Vagina (tissue), 2 donors: ENCODE measurements at places on chromosomes 12 and 14.

GRCh38 chr14:73047808-73048207, 10.5 kb upstream of the RBM25 start:
- no peak for DNase-seq

GRCh38 chr12:38328306-38328895, 11.8 kb downstream of the ALG10B start:
- DNase-seq: no peak

DNA sequence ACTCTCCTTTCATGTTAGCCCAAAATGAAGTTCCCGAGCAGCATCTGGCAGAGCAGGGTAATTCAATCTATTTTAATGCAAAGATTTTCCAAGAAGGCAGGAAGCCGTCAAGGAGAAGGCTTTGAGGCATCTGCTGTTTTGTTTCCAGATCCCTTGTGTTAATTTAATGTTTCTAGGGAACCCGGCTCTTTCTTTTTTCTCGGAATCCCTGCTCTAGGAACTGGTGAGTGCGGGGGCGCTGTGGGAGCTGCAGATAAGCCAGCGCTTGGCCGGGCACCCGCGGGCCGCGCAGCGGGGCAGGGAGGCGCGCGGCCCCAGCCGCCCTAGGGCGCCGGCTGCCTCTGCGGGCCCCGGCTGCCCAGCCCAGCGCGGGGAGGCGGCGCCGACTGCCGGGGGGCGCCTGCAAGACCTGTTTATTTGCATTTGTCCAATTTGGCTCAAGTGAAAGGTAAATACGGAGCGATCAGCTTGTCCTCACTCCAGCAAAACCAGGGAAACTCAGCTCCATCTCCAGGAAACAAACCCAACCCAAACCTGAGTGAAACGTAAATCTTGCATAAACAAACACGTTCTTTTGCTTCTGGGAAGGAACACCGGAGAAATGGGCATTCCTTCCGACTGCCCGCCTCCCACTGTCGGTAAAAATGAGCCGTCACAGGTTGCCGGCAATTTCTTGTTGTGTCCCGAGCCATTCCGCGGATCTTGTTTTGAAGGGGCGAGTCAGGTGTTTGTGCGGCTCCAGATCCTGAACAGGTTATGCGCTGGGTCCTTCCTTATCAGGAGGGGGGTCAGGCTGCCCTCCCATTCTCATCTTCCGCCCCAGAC, 65.1 kb downstream of the CRADD start:
- DNase-seq: no peak

DNA sequence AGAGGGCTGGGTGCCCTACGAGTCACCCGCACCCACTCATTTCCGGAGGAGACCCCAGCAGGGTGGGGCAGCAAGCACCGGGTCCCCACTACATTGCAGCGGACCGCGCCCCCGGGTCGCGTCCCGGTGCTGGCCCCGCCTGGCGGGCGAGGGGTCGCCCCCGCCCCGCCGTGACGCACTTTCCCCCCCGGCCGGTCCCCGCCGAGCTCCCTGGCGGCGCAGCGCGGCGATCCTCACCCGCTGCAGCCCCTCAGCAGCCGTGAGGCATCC, 106.1 kb downstream of the PRICKLE1 start:
- DNase-seq: peak; percentile 84

- DNase-seq: no peak
Observed at GRCh38 chr14:96497087-96497486, 5.1 kb upstream of the PAPOLA start.

- no peak for DNase-seq
Observed at GRCh38 chr14:30527196-30527595, 31.8 kb upstream of the G2E3 start.

DNA sequence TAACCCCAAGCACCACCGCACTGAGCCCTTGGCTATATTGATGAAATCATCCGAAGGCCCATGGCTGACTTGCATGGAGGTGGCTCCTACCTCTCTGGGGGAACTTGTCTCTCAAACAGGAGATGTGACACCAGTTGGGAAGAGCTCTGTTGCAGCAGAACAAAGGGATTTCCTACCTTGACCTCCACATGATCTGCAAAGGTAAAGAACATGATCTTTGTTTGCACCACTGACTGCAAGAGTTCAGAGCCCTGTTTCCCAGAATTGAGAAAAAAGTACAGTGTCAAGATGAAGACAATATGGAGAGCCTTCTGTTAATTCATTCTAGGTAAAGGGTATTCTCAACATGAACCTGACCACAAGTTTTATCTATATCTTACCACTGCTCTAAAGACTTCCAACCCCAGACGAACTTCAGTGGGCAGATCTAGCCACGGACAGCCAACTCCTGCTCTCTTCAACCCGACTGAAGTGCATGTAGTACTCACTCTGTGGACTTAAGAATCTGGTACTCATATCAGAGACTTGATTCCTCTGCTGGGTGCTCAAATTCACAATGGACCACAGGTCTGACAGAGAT, 32.1 kb downstream of the ZFYVE26 start:
- no peak for DNase-seq

DNA sequence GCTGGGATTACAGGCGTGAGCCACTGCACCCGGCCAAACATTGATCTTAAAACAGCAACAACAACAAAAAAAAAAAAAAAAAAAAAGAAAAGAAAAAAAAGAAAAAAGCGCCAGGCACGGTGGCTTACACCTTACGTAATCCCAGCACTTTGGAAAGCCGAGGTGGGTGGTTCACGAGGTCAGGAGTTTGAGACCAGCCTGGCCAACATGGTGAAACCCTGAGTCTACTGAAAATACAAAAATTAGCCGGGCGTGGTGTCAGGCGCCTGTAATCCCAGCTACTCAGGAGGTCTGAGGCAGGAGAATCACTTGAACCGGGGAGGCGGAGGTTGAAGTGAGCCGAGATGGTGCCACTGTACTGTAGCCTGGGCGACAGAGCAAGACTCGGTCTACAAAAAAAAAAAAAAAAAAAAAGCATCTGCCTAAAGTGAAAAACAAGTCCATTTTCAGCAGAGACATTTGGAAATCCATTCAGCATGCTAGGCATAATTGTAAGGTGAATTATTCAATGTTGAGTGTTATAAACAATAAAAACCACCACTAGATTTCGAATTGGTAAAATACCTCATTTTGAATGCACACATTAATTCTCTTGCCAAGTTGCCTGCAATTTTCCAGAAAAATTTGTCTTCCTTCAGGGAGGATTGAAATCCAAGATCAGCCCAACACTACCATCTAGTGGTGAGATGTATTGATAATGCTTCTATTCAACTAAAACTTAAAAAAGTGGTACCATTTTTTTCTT, 8.0 kb upstream of the CERS5 start:
- no peak for DNase-seq

GRCh38 chr12:55938826-55939501, 8.0 kb downstream of the DGKA start:
- no peak for DNase-seq

DNA sequence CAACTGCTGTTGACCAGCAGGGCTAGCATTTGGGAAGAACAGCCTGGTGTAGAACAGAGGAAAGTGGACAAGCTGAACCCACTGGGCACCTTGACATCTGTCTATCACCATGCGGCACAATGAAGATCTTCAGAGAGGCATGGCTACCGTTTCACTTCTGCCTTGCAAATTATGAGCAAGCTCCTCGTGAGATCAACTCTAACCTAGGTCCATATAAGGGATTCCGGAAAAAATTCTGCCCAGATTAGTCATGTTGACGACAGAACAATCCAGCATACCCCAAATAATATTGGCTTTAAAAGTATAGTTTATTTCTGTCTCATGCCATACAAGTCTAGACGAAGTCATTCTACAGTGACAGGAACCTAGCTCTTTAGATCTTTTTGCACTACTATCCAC, 91.6 kb upstream of the ATF7IP start:
- DNase-seq: no peak

DNA sequence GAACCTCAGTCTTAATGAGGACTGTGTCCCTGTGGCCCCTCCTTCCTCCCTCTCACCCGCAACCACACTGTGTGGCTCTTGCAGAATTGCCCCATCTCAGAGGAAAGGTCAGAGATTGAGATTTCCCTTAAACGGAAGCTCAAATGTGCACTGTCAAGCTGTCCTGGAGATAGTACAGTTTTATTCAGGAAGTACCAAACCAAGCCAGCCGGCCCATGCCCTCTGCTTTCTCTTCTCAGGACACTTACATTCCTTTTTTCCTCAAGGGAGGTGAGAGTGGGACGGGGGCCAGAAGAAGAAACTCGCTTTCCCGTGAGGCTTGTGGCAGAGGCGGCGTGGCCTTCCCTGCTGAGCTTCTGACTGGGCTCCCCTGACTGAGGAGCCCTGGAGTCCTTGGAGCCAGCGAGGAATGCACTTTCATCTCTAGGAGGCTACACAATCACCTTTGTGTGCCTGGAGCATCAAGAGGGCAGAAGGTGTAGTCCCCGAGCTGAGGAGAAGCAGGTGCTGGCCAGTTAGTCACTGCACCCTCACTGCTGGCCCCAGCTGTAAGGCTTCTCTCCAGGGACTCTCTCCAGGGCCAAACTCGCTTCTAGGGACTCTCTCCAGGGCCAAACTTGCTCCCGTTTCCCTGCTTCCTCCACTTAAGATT, 24.1 kb upstream of the ATP2A2 start:
- no peak for DNase-seq

DNA sequence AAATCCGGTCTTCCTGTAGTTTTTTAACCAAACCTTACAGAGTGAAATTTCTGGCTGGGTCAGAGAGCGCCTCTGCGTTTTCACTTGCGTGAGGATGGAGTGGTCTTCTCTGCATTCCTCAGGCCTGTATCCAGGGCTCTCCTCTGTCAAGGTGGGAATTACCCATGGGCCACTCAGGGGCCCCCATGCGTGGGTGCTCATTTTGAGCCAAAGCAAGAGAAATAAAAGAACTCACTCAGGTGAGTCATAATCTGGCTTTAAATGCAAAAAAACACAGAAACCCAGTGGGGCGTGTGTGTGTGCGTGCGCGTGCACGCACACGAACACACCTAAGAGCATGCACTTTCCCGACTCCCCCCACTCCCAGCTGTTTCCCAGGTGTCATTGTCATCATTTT, 104.0 kb upstream of the PWP1 start:
- no peak for DNase-seq

DNA sequence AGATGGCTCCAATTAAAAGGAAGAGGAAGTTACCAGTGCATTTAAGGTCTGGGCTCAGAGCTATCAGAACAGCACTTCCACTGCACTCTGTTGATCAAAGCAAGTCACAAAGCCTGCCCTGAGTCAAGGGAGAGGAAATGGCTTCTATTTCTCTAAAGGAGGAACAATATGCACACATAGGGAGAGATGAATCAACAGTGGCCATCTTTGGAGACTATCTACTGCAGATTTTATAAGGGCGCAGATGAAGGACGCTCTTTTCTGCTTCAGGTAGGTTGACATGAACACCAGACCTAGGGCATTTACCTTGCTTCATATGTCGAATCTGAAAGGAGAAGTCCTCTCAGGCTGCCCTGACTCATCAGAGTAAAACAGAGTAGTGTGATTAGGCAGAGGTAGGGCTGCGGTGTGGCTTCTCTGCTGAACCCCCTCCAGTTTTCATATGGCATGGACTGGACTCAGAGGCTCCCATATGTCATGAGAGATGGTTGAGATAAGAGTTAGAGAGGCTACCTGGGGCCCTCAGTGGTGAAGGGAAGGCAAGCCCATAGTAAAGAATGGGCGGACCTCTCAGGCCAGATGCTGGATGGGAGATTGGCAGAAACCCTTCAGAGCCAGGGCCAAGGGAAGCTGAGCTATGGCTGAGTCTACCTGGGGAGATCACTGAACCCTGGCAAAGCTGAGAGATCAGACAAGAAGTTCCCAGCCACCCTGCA, 84.4 kb downstream of the ARF6 start:
- no peak for DNase-seq

DNA sequence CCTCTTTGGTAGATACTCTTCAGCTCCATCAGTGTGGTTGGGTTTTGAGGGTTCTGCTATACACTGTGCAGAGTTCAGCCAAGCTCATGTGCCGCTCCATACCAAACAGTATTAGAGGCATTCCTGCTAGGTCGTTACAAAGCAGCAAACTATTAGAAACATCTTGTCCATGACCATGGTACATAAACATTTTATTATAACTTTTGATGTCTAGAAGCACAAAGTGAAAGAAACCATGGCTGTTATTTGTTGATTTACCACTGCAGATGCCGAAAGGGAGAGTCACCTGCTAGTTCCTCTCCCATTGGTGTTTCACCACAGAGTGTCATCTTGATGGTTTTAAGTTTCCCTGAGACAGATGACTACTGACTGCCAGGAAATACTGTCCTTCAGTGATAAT, 242.0 kb downstream of the ADAMTS20 start:
- no peak for DNase-seq

GRCh38 chr14:24079491-24080141, 8.3 kb downstream of the CPNE6 start:
- DNase-seq: no peak

DNA sequence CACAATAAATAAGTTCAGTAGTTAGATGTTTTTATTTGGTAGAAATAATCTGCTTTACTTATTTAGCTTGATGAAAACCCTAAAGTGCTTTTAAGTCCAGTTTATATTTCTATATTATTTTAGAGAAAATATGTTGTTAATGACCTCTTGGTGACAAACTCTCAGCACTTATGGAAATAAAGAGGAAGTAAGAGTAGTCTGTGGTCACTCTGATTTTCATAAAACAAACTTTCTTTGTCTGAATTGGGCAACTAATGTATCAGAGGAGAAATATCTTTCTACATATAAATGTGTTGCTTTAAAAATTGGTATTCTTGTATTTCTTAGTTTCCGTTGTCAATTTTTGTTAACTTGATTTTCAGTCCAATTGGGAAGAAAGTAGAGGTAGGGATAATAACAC, 878.9 kb upstream of the SEL1L start:
- no peak for DNase-seq

DNA sequence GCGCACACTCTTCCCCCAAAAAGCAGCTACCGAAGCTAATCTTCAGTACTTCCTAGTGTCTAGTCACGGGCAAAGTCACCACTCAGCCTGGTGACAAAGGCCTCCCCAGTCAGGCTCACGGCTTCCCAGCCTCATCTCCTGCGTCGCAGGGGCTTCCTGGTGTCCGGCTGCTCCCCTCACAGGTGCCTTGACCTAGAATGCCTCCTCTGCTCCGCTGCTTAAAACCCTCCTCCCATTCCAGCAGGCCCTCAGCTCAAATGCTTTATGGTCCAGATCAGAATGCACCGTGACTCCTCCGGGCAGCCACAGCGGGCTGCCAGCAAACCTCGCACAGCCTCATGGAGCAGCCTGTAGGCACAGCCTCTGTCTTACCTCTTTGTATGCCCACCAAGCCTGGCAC, 53.1 kb downstream of the PRIMA1 start:
- DNase-seq: no peak

- no peak for DNase-seq
Observed at GRCh38 chr14:44589180-44589579, 82.1 kb upstream of the FSCB start.

- DNase-seq: no peak
Observed at GRCh38 chr12:124744659-124745464, 118.8 kb downstream of the SCARB1 start.

DNA sequence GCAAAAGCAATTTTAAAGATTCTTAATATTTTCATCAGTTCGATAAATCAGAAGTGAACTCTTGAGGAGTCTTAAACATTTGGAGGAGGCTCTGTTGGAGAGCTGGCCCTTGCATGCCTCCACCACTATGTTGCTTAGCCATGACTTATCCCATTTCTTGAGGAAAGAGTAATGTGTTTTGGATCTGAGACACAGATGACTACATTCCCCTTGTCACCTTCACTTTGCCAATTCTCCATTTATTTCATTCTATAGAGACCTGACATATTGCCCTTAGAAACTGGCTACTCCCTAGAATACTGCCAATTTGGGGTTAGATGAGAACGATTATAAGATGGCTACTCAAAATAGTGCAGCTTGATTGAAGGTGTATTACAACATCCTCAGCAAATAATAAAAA, 157.4 kb upstream of the TMEM260 start:
- no peak for DNase-seq

GRCh38 chr14:75871181-75871880, 110.5 kb downstream of the TGFB3 start:
- no peak for DNase-seq

GRCh38 chr12:49654715-49655114, 31.4 kb downstream of the PRPF40B start:
- DNase-seq: no peak
